ENCODE measurements at places on chromosomes 1 and 21. TPM values are rescaled to one million over a fixed set of nuclear protein-coding genes. Genes with fewer than 3 reads are reported as not detected.
A peak's percentile ranks its signal among the peaks of the same experiment; 100 is the strongest.

The LRRC52 gene
- total RNA-seq: not detected

The LCE1F gene
- total RNA-seq: not detected

The C1orf87 gene
- total RNA-seq: not detected

The MIXL1 gene
- total RNA-seq: not detected

GRCh38 chr21:16908077-16908476, 604.8 kb upstream of the CXADR start:
- DNase-seq: no peak

DNA sequence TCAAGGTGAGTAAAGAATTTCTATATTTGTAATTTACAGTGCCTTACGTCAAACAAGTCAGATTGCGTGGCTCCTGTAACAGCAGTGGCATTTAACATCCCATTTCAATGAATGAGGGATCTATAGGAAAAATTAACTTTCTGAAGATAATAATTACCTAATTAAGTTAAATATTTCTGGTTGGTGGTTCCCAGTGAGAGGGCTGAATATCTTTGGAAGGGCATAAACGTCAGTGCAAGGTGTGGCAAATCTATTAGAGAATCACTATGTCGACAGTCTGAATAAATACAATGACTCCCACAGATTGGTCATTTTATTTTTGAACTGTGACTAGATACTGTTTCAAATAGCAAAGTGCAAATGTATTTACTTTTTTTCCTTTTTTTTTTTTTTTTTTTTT, 80.0 kb downstream of the S1PR1 start:
- DNase-seq: no peak

DNA sequence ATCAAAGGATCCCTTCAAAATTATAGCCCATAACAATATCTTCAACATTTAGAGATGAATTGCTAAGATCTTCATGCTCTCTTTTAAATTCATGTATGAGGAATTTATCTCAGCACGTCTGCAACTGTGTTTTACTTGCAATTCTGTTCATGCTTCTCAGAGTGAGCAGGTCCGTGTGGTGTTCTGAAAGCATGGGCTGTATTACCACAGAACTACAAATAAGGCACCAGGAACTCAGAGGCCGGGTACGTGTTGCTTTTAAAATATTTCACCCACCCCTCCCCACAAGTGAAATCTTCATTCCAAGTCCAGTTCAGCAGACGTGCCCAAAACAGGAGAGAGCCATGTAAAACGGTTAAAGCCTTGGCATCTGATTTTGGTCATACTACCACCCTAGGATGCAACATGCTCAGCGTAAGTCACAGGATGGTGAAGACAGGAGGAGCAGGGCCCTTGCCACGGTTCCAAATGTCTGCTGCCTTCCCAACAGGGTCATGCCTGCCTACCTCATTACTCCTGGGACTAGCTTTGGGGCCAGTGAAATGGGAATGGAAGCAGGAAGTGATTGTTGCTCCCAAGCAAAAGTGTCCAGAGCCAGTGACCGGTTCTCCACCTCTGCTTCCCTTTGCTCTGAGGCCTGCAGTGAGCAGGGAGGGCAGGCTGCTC, 133.7 kb downstream of the PTPN14 start:
- DNase-seq: no peak

GRCh38 chr1:208595745-208596144, 351.6 kb upstream of the PLXNA2 start:
- DNase-seq: no peak

DNA sequence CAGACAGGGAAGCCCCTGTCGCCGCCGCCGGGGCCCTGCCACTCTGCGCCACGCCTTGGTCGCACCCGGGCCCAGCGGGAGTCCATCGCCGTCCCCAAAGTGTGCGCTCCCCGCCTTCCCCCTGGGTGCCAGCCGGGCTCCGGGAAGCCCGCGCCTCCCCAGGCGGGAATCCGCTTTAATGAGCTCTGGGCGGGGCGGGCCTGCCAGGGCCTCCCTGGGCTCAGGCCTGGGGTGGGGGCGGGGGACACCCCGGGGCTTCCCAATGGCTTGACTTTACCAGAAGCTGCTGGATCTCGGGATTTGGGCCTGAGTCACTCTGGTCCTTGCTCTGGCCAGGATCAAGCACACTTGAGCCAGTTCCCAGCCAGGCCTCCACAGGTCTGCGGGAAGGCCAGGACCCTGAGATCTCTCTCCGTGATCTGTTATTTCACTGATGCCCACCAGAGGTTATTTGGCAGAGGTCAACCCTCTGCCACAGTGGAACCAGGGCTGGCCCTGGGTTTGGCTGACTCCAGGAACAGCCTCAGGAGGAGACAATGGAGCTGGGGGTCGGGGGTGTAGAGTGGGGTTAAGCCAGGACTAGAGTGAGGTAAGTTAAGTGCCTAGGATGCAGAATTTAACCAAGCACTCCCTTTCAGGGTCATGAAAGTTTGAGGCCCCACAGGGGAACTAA, 178.4 kb upstream of the EDN2 start:
- no peak for DNase-seq

- DNase-seq: no peak
Measured at GRCh38 chr1:56360021-56360420, 219.3 kb downstream of the PLPP3 start.

GRCh38 chr21:33199516-33200217, 30.1 kb upstream of the IFNAR2 start:
- peak; percentile 72 for DNase-seq

- DNase-seq: no peak
Measured at GRCh38 chr1:172467446-172467845, 23.6 kb upstream of the PIGC start.

DNA sequence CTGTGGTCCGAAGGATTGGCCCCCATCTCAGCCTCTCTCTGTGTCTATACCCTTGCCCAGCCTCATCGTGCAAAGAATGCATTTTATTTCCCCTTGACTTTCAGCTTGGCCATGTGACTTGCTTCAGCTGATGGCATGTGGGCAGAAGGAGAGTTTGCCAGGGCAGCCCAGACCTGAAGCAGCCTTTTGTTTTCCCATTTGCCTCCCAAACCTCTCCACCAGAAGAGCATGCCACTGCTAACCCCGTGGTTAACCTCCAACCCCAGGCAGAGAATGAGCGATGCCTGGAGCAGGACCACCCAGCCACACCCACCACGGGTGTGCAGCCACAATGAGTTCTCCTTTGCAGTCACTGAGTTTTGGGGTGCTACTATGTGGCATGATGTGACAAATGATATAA, 136.4 kb downstream of the SETD4 start:
- DNase-seq: no peak

GRCh38 chr1:44718091-44718490, 12.9 kb downstream of the RNU5D-1 start:
- no peak for DNase-seq
